Upper lobe of left lung (tissue), 6 donors: ENCODE measurements at places on chromosomes 16 and 17. TPM values are rescaled to one million over a fixed set of nuclear protein-coding genes. Genes with fewer than 3 reads are reported as not detected.

Gene CCL5
- 15.7 TPM for total RNA-seq

Gene GTF3C1
- 78.8 TPM for total RNA-seq

Gene GP1BA
- 0.67 TPM for total RNA-seq

Gene KCNG4
- total RNA-seq: not detected
